Fibroblast of skin of right quadriceps (primary cell): ENCODE measurements at places on chromosomes 4 and X.
A peak's percentile ranks its signal among the peaks of the same experiment; 100 is the strongest.

- no peak for DNase-seq
These were observed 171.1 kb downstream of the PALLD start for GRCh38 chr4:168667921-168668320.

DNA sequence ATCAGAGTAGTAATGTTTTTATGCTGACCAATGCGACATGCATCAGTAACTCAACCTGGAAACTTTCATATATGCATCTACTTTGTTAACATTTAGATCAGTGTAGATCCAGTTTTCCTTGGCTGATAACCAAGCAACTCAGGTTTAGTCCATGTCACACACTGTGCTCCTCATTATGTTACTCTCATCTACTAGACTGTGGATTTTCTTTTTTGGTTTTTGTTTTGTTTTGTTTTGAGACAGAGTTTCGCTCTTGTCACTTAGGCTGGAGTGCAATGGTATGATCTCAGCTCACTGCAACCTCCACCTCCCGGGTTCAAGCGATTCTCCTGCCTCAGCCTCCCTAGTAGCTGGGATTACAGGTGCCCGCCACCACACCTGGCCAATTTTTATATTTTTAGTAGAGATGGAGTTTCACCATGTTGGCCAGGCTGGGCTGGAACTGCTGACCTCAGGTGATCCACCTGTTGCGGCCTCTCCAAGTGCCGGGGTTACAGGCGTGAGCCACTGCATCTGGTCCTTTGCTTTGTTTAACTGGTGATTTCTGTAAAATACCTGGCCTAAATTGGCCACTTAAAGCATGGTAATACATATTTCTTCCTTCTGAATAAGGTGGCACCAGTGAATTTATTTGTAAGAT is 48.6 kb downstream of the SMARCAD1 start:
- DNase-seq = no peak

GRCh38 chrX:120769576-120770341 is 105.9 kb downstream of the CT47B1 start:
- DNase-seq = peak; percentile 61

- DNase-seq = no peak
These were observed 74.0 kb downstream of the RPA4 start for GRCh38 chrX:96957718-96958117.

DNA sequence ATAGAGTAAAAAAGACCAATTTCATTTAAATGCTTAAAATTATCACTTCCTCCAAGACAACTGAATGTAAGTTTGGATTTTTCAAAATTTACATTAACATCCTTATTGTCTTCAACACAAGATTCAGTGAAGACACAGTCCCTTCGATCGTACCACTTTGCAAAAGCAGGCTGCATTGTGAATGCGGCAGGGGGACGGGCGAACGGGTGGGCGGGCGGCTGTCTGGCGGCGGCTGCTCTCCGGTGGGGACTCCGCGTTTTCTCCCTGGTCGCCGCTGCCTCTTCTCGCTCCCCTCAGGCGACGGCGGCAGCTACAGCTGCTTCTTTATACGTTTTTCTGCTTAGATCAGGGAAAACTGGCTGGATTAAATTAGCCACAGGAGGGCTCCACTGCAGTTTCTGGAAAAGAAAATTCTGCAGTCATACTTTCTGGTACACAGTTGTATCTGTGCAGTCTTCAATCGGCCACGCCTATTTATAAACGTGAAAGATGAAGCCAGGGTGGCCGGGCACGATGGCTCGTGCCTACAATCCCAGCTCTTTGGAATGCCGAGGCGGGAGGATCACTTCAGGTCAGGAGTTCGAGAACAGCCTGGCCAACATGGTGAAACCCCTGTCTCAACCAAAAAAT is 33.9 kb upstream of the HPF1 start:
- DNase-seq = peak; percentile 73
